ENCODE measurements at places on chromosomes 13 and 19.

- no peak for DNase-seq
Measured at GRCh38 chr19:35657904-35658700, 8.2 kb upstream of the UPK1A start.

- DNase-seq, result no peak
Measured at GRCh38 chr13:32142956-32143375, 111.4 kb downstream of the FRY start.

DNA sequence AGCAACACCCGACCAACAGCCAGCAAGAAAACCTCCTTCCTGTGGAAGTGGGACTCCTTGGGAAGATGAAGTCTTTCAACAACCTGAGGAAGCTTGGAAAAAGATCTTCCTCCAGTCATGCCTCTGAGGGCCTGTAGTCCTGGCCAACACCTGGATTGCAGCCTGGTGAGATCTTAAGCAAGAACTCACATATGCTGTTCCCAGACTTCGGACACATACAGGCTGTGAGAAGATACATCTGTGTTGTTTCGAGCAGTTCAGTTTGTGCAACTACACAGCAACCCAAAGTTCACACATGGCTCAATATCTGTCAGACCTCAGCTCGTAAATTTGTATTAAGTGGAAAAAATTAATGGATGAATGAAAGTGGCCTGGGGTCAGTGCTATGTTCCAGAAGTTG is 65.1 kb upstream of the UBAC2 start:
- no peak for DNase-seq

GRCh38 chr19:34220472-34221063 is 33.8 kb upstream of the GARRE1 start:
- DNase-seq, result peak; percentile 26

GRCh38 chr13:47407808-47408207 is 511.0 kb upstream of the HTR2A start:
- DNase-seq, result no peak

- DNase-seq, result no peak
Measured at GRCh38 chr13:51802631-51803418, 1.1 kb downstream of the DHRS12 start.

DNA sequence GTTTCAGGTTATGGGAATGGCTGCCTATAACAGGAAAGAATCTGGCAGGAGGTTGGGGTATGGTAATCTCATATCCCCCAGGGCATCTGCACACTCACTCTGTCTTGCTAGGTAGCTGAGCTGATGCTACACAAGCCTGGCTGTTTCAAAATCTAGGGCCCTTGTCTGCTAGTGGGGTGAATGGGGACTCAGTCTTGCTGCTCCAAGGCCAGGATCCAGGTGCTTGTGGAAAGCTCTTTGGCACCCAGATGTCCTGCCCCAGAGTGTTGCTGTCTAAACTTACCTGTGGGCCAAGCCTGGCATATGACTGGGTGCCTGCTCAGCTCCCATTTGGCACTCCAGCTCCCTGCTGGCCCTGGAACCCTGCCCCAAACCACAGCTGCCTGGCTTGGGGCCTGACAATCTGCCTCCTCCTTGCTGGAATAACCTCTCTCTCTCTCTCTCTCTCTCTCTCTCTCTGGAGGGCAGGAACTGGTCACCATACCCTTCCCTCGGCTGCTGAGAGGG is 158.1 kb upstream of the TSC22D1 start:
- DNase-seq, result no peak

DNA sequence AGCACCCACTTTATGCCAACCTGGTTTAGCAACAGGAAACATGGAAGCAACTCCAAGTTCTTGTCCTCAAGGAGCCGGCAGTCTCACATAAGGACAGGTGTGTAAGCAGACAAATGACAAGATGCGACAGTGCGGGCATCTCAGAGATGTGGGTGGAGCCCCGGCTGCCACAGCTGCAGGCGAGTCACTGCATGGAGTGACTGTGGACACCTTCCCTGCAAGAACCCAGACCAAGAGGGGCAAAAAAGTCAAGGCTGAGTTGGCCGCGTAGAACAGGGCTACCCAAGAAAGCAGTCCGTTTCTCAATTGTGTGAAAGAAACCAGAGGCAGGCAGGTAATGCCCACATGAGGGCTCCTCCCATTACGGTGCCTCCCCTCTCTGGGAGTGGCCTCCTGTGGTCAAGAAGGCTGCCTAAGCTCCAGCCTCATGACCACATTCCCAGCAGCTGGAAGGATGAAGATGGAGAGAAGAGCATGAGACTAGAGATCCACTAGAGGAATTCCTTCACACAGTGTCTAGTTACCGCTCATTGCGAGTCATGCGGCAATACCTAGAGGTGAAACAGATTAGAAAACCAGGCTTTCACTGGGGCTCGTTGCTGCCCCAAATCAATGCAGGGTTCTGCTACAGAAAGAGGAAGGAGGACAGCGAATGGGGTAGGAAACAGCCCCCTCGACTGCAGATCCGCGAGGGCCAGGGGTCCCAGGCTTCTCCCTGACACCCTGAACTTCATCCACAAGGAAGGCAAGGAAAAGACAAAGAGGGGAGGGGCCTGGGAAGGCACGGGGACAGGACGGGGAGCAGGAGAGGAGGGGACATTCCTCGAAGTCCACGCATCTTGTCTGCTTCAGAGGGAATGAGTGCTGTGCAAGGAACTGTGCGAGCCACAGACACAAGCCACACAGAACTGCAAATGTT is 80.2 kb downstream of the SPACA7 start:
- no peak for DNase-seq

DNA sequence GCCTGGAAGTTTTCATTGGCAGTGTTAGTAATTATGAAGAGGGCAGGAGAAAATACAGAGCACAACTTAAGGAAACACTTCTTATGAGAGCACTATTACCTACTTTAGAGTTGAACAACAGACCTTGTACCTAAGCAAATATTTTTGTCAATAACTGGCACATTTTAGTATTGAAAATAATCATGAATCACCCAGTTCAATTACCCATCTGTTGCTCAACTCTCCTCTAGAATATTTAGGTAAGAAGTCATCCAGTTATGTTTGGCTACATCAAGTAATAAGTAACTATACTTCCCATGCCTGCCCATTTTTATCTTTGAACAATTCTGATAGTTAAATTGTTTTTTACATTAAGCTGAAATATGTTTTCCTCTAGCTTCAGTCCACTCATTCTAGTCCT is 893.4 kb downstream of the DIAPH3 start:
- no peak for DNase-seq

GRCh38 chr13:94956417-94957110 is 244.2 kb upstream of the SOX21 start:
- no peak for DNase-seq

- DNase-seq, result no peak
Measured at GRCh38 chr19:41233748-41234240, 14.8 kb downstream of the AXL start.

DNA sequence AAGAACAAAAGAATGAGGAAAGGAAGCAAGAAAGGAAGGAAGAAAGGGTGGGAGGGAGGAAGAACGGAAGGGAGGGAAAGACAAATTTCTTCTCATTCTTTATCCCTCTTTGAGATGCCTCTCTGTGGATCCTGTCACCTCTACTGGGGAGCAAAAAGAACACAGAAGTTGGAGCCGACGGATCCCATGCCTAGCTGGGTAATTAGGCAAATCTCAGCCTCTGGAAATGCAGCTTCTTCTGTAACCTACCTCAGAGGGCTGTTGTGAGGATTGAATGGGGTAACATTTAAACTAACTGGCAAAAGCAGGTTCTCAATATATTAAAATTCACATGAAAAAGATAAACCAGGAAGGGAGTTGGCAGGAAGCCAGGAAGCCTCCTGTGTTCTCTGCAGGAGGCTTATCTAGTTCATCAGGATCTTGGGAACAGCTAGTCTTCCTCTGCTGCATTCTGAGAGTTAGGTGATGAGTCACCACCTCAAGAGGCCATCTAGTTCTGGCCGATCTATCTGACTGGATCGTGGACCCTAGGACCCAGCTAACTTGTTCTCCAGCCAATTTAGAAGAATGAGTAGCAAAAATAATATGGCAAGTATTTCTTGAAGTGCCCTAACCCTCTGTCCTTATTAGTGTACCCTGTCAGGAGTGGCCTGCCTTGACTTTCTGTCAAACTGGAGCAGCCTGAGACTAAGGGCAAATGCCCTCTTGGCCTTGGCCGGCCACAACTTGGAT is 15.2 kb upstream of the CPB2 start:
- no peak for DNase-seq

GRCh38 chr13:52713894-52714293 is 25.7 kb downstream of the CNMD start:
- no peak for DNase-seq

DNA sequence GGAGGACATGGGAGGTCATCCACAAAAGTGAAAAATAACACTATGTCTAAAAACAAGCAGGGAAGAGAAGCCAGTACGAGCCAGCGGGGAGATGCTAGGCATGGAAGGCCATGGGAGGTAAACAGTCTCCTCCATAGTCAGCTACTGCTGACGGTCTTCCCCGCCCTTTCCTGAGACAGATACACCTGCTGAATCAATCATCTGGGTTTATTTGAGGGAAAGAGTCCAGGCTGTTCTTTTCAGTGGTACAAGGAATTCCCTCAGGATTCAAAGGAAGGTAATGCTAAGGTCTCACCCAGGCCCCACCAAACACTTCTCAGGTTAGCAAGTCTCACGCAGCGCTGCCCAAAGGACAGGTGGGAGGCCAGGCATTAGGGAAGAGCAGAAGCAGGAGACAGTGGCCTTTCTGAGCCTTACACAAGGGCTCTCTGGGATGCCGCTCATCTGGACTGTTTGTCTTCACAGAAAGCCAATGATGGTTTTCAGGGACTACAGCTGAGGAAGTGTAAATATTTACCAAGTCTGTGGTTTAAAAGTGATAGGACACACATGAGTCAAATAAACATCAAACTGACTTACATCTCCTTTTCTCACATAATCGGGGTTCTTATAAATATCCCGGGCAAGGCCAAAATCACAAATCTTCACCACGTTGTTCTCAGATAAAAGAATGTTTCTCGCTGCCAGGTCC is 173.9 kb downstream of the FLT1 start:
- no peak for DNase-seq

- no peak for DNase-seq
Measured at GRCh38 chr13:112898621-112899280, 70.3 kb upstream of the MCF2L start.

- DNase-seq, result no peak
Measured at GRCh38 chr13:110938662-110939421, 24.0 kb upstream of the ANKRD10 start.

DNA sequence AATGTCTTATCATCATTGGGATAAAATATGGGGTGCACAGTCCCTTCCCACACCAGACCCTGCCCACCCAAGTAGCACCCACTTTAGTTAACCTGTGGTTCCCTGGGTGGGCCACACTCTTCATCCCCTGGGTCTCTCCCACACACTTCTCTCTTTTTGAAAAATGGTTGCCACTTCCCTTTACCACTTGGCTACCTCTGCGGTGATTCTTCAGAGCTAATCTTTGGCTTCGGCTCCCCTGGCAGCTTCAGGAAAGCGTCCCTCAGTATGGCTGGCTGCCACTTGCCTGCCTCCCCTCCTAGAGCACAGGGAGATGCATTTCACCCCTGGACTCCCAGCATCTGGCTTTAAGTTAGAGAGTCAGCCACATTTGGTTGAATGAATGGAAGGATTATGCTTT is 18.2 kb downstream of the CCNA1 start:
- no peak for DNase-seq

GRCh38 chr13:44249431-44249836 is 124.2 kb upstream of the SERP2 start:
- no peak for DNase-seq

GRCh38 chr13:113018676-113019465 is 49.9 kb downstream of the MCF2L start:
- no peak for DNase-seq

GRCh38 chr13:96821381-96821780 is 172.9 kb downstream of the OXGR1 start:
- DNase-seq, result no peak

DNA sequence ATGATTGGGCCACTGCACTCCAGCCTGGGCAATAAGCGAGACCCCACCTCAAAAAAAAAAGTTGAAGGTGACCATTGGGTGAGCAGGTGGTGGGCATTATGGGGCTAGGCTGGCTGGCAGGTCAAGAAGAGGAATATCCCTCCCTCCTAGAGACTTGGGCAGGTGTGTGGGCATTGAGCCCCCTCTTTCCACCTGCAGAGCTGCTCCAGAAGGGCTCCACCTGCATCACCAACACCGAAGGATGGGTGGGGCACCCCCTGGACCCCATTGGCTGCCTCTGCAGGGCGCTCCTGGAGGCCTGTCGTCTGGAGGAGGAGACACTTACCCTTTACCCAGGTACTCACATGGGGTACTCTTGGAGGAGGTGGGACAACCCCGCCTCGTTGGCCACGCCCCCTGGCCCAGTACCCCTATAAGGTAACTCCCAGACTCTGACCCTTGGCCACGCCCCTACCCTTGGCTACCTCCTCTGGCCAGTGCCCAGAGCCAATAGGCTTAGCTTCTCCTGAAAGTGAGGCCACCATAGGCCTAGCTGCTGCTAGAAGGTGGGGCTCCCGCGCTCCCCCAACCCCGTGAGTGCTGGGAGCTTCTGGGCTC is 21.9 kb downstream of the ZSWIM4 start:
- DNase-seq, result peak; percentile 72

- DNase-seq, result no peak
Measured at GRCh38 chr13:38952827-38953226, 37.8 kb downstream of the STOML3 start.

GRCh38 chr13:89988206-89988605 is 1359.3 kb upstream of the MIR17HG start:
- no peak for DNase-seq

DNA sequence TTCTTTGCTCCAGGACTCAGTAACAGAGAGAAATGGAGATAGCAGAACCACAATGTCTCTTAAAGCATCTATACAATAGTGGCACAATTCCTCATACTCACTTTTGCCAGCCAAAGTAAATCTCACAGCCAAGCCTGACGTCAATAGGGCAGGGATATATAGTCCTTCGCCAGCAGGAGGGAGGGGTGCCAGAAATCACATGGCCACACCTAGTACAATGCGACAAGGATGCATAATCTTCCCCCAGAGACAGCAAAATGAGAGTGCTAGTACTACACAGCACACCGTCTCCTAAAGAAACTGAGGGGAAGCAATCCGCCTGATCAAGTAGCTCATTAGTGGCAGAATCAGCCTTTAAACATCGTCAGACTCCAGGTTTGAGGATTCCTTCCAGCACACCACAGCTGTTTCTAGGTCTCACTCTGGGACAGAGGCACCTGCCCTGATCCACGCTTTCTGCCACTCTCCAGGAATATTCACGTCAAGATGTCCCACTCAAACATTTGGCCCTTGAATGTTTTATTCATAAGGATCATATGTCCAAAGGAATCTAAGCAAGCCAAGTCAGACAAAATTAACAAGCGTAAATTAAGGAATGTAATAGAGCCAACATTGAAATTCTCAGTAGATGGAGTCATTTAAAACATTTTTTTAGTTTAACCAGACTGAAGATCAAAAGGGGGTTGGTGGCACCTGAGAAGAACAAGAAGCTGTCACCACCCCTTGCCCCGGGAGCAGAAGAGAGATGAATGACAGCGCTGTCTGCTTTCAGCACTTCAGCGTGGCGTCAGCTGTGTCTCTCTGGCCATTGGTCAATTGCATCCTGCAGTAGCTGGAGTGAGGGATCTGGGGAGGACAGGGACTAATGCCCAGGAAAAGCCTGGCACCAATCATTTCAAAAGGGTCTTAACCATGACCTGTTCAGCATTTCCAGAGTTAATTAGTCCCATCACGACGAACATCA is 63.5 kb upstream of the SERP2 start:
- DNase-seq, result no peak
